ENCODE measurements at places on chromosomes 11 and 22.
A peak's percentile ranks its signal among the peaks of the same experiment; 100 is the strongest.

- DNase-seq, result no peak
Measured at GRCh38 chr22:45008751-45009605, 827 bp downstream of the PHF21B start.

GRCh38 chr11:12755510-12756453 lies 81.6 kb downstream of the TEAD1 start:
- no peak for DNase-seq

DNA sequence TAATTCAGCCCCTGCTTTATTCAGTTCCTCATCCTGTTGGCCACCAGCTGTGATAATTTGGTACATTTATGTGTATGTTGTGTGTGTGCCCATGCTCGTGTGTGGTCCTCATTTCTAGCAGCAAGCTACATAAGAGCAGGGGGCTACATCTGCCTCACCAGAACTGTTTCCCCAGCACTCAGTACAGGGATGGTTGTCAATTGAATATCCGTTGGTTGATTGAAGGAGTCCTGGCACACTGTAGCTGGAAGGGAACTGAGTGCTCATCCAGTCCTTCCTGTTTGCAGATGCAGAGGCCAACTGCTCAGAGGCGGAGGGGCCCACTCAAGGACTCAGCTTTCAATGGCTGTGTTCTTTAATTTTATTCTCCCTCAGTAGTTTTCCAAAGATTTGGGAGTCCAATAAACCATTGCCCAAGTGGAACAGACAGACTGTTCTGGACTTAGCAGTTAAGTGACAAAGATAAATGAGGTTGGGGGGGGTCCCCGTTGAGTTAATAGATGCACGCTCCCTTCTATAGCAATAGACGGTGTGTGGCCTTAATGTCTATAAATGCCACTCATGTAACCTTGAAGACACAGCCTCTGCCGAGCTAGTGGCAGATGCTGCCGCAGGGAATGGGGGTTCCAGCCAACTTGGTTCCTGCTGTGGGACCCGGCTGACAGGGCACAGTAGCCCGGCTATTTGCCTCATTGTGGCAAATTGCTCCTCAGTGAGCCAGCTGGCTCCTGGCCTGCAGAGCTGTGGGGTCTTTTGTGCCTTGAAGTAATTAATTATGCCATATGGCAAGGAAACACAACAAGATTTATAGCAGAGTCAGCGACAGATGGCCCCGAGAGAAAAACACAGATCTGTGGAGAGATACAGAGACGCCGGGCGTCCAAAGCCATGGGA lies 71.4 kb upstream of the GRK3 start:
- DNase-seq, result no peak

- DNase-seq, result no peak
Measured at GRCh38 chr11:128057786-128058395, 529.5 kb downstream of the ETS1 start.

DNA sequence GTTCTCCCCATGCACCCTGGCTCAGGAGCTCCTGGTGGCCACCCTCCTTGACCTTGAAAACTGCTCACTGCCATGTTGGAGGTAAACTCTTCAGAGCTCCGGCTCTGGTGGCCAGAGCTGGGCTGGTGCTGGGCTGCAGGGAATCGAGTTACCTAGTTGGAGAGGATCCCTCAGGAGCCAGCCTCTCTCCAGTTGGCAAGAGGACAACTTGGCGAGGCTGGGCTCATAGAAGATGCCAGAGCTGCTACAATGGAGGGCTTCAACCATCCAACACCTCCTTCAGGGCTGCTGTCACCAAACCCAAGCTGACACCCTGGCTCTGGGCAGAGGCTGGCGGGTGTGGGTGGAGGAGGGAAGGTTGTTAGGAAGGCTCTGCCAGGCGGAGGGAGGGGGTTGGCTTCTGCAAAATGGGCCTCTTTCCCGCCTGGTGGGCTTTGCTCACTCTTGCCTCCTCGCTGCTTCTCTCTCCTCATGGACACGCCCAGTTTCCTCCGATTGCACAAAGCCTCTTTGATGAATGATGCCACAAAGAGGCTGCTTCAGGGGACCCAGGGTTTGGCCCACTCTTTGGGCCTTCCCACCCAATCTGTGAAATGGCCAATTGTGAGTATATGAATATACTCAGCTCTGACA lies 53.1 kb downstream of the THAP12 start:
- DNase-seq, result no peak

DNA sequence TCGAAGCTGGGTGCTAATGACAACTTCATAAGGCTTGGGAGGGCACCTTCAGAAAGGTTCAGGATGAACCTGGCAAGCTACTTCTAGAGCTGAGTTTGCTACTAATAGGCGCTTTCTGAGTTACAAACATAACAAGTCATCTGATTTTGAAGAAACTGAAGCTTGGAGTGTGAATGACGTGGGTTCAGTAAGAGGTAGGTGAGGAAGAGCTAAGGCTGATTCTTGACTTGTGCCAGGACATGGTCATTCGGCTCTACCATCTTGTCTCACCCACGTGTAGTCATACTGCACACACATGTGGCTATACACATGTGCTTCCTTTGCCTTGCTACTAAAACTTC lies 56.4 kb downstream of the SWAP70 start:
- DNase-seq, result no peak

- DNase-seq, result no peak
Measured at GRCh38 chr11:85028329-85029101, 598.6 kb downstream of the DLG2 start.

- no peak for DNase-seq
Measured at GRCh38 chr11:116427903-116428637, 344.7 kb downstream of the BUD13 start.

DNA sequence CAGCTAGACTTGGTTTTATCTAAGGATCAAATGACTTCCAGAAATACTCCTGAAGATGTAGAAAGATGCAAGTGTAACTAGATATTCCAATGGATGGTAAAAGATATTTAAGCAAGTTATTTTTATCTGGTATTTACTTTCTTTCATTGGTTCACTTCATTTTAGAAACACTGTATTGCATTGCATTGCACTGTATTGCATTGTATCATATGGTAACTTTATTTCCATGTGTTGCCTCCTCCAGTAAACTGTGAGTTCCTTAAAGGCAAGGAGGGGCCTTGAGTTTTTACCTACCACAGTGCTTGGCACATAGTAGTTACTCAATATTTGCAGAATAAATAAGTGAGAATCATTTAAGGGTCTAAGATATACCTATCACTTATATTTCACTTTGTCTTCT lies 31.8 kb upstream of the FLI1 start:
- no peak for DNase-seq

DNA sequence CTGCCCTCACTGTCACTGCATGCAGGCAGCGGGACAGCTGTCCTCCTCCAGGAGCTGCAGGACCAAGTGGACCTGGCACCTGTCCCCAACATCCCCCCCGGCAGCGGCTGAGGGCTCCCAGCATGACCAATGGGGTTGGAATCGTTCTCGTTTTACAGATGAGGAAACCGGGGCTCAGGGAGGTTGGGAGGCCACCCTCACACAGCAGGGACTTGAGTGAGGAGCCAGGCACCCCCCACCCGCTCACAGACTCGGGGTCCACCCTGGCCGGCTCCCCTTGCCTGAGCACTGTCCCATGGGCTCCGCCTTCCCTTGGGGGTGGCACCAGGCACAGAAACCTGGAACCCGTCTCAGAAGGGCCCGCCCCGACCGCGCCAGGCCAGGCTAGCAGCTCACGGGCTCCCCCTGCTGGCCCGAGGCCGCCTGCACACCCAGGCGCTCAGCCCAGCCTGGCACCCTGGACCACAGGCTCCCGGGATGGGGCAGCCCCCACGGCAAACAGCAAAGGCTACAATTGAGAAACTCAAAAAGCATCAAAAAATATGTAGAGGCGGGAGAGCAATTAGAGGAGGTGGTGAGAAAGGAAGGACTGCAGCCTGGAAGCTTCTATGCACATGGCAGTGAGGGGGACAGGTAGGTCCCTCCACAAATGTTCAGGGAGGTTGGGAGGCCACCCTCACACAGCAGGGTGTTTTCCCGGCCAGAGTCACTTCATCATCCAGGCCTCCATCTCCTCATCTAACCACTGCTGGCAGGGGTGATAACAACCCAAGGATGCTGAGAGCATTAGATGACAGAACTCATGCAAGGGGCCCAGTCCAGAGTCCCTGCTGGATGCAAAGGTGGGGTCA lies 12.8 kb downstream of the MACROD1 start:
- peak; percentile 30 for DNase-seq

- DNase-seq, result no peak
Measured at GRCh38 chr11:36703055-36703404, 105.0 kb upstream of the RAG2 start.

DNA sequence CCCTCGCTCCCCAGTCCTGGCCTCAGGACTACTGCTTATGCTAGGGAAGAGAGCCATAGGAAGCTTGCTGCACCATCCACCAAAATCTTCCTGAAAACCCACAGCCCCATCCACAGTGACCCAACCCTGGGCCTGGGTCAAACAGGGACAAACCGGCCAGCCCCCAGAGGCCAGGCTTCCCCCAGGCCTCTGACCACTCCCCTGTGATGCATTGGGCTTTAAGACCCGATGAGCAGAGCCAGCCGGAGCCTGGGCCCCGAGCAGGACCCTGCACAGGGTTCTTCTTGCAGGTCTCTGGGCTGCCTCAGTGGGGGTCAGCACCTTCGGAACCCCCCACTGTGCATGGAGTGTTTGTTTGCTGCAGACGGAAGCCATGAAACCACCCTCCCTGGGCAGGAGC lies 583.7 kb downstream of the BRD1 start:
- no peak for DNase-seq

DNA sequence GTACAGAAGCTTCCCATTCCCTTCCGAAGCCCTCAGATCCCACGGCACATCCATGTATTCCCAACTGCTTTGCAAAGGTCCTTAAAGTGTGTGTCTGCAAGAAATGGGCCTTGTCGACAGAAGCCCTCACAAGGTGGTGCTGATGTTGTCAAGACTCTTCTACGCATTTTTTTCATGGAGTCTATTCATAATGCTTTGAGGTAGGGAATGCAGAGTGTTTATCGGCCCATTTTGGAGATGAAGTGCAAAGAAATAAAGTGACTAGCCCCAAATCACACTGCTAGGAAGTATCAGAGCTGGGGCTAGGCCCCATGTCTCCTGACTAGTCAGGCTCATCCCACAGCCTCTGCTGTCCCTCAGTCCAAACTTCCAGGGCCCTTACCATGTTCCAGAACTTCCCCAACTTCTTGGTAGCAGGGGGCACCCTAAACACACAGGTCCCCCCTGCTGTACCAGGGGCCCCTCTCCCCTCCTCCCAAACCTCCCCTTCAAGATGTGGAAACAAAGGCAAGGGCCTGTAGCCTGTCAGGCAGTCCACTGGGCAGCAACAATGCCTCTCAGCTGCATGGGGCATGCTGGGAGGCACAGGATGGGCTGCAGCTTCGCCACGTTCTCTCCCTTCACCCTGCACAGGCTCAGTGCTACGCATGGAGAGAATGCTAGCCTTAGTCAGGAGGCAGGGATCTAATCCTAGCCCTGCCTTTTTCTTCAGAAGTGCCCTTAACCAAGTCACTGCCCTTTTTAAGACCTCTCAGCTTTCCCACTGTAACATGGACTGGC lies 7.8 kb downstream of the IL18BP start:
- DNase-seq, result no peak

DNA sequence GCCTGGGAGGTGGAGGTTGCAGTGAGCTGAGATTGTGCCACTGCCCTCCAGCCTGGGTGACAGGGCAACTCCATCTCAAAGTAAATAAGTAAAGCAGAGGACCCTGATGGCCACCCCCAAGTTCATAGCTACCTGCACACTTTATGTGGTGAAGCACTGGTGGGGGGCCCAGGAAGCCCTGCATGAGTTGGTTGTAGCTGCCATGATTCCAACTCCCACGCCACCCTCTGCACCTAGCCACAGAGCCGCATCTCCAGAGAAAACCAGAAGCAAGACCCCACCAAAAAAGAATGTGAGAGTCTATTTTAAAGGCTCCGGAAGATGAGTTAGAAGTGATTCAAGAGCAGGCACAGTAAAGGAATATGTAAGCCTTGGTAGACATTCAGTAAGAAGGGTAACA lies 20.4 kb upstream of the TMA7B start:
- no peak for DNase-seq

- DNase-seq, result no peak
Measured at GRCh38 chr11:22930816-22931594, 70.7 kb upstream of the CCDC179 start.

- no peak for DNase-seq
Measured at GRCh38 chr11:62461740-62462507, 43.1 kb downstream of the SCGB1A1 start.

DNA sequence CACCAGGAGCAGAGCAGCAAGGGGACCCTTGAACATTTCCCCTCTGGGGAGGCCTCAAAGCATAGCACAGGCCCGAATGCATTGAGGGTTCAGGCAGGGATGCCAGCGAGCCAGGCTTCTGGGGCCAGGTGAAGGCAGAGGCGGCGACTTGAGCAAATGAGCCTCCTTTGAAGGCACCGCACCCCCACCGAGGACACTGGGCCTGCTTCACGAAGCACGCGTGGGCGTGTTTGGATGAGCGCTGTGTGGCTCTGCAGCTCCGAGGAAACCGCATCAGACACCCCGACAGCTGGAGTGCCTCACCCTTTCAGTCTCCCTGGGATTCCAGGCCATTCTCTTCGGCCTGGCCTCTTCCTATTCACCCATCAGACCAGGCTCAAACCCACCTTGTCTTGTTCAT lies 301.8 kb downstream of the NTM start:
- DNase-seq, result no peak

- no peak for DNase-seq
Measured at GRCh38 chr11:120688163-120688562, 176.6 kb downstream of the GRIK4 start.

- no peak for DNase-seq
Measured at GRCh38 chr22:22941831-22942510, 54.4 kb downstream of the IGLL5 start.

DNA sequence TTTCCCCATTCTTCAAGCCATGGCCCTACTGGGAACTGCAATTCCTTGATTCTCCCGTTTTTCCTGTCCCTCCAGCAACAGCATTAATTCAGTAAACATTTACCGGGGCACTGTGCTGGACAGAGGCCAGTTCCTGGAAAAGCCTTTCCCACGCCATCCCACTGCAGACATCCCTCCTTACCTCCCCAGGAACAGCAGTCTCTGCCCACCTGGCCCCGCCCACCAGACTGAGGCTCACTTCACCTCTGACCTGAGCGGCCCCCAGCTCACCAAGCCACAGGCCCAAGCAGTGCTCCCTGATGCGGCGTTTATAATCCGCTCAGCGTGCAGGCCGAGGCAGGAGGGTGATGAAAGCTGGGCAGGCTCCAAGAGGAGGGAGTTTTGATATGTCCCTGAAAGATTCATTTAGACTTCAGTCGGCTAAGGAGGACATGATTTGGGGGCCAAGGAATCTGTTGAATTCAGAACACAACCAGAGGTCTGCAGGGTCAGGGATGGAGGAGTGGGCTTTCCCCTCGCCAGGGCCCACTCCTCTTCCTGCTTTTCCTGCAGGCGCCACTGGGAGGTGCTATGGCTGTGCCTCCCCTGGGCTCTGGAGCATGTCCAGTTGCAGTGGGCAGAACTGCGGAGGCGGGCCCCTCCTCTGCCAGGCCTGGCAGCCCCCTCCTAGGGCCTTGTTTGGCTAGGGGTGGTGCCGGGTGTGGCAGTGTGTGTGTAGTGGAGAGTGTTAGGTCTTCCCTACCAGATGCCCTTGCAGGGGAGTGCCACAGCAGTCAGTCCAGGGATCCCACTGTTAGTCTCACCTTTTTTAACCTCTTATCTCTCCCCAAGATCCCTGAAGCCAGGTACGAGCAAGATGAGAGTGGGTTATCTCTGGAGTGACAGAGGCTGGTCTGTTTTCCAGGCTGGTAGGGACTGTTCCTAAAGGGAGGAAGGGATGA lies 1.4 kb upstream of the TAGLN start:
- DNase-seq, result no peak

Data from SW 1271 (cell line).